ENCODE measurements at places on chromosomes 4 and X.

GRCh38 chrX:129359269-129359668 lies 164.0 kb downstream of the SMARCA1 start:
- no peak for DNase-seq

DNA sequence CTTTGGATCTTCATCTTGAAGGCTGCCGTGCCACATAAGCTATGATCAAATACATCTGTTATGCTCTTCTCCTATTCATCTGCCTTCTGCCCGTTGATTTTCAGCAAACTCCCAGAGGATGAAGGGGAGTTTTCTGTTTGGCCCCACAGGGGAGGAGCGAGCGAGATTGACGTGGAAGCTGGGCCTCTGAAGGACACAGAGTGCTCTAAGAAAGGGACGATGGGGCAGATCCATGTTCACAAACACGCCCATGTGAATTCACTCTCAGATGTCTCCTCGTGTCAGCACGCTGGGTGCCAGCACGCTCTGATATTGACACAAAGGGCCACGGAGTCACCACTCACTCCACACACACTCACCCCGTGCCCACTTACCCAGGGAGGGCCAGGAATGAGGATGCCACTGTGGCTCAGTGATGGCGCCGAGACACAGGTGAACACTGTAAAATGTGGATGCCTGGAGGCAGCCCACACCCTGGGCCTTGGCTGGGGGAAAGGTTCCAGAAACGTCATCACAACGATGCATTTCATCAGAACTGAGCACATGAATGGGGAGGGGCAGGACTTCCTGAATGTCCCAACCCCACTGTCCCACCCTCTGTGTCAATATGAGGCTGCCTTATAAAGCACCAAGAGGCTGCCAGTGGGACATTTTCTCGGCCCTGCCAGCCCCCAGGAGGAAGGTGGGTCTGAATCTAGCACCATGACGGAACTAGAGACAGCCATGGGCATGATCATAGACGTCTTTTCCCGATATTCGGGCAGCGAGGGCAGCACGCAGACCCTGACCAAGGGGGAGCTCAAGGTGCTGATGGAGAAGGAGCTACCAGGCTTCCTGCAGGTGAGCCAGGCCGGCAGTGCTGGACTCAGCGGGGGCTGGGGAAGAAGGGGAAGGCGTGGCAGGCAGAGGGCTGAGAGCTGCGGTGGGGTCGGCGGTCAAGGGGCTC lies at the start of gene S100P:
Gene S100P (plus strand): TSS at position 648 of the 946 bp plus-strand sequence. CDS start 55 bp downstream, at position 703.
- DNase-seq: peak; percentile 92

DNA sequence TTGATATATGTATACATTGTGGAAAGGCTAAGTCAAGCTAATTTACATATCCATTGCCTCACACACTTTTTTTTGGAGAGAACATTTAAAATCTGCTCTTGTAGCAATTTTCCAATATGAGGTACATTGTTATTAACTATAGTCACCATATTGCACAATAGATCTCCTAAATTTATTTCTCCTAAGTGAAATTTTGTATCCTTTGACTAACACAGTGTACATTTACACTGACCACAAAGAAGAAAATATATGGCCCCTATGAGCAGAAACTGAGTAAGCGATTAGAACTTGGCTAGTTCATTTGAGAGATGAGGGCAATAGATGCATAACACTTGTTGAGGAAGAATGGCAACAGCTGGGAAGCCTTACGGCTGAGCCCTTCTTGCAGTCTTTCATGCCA lies 20.3 kb upstream of the GUCY1B1 start:
- DNase-seq: no peak

DNA sequence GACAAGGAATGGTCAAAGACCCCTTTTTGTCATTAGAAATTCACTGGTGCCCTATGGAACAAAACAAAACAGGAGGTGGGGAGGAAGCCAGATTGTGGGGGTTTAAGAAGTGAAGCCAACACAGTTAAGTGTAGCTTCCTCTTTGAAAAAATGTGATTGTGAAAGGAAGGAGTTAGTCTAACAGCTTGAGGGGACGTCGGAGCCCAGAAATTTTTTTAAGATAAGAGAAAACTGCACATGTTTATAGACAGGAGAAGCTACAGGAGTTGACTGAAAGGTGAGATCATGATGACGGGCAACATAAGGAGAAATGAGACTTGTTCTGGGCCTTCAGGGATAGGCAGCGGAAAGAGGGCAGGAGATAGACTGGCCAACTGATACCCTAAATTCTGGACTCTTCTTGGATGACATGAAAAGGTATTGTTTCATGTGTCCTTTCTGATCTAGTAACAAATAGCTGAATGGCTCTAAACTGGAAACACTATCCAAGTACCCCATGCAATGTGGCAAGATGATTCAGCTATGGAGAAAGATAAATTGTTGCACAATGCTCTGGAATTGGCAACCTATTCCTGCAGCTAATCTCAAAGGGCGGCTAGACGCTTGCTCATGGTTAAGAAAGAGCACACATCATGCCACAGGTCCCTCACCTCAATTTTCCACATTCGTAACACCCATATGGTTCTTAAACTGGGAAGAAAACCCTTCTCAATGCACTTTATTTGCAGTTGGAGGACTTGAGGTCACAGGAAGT lies 3.7 kb upstream of the HDAC8 start:
- no peak for DNase-seq

GRCh38 chrX:11754958-11755645 lies 2.9 kb upstream of the MSL3 start:
- DNase-seq: no peak

DNA sequence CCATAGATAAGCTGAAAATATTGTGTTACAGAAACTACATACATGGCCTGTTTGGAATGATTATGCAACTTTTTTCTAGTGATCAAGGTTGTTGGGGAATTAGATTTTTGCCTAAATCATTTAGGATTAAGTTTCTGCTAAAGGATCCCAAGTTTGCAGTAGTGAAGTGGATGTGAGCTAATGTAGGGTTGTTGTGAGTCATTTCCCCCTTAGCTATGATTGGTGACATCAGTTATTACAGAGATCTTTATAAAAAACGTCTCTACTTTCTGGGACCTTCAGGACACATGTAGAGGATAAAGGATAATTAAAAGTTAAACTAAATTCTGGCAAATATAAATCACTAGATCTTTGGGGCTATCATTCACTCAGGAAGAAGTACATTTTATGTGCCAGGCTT lies 133.3 kb downstream of the GATB start:
- DNase-seq: no peak
